ENCODE measurements at places on chromosomes 5 and 9.

GRCh38 chr5:10725636-10726035 lies 35.4 kb downstream of the DAP start:
- no peak for DNase-seq

DNA sequence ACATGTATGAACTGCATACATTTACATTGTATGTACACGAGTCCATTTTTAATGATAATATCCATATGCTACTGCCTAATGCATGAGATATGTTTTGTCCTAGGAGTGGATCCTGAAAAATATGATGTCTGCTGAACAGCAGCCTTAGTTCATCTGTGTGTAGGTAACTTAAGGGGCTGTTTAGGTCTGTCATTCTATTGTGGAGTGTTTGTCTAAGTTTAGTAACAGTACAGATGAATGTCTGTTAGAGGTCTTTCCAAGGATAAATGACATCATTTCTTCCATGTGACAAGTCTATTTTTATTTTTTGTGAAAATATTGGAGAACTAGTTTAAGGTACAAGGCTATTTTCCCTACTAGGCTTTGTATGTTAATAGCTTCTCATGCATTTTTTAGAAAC lies 22.6 kb upstream of the CCDC112 start:
- no peak for DNase-seq

- no peak for DNase-seq
Measured at GRCh38 chr9:72937545-72937944, 15.3 kb downstream of the ALDH1A1 start.

GRCh38 chr5:157965989-157966388 lies 107.0 kb upstream of the CLINT1 start:
- no peak for DNase-seq

GRCh38 chr9:23596913-23597634 lies 229.0 kb downstream of the ELAVL2 start:
- no peak for DNase-seq

DNA sequence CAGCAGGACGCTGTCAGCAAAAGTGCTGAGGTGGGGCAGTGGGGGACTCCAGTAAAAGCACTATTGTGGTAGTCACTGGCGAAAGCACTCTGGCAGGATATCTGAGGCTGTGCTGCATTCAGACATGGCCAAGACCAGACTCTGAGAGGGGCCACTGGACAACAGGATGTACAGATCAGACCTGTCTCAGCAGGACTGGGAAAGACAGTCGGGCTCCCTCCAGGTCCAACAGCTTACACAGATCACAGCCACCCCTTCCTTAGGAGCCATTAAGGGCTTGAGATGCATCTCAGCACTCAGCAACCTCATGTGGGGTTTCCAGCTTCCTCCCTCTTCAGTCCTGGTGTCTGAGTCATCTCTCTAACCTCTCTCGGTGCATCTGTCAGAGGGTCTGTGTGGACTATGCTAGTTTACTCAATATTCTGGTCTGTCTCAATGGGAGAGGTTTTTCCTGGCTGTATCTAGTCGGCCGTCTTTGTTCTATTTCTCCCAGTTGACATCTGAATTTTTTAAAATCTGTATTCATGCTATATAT lies 154.5 kb downstream of the CWC27 start:
- no peak for DNase-seq

DNA sequence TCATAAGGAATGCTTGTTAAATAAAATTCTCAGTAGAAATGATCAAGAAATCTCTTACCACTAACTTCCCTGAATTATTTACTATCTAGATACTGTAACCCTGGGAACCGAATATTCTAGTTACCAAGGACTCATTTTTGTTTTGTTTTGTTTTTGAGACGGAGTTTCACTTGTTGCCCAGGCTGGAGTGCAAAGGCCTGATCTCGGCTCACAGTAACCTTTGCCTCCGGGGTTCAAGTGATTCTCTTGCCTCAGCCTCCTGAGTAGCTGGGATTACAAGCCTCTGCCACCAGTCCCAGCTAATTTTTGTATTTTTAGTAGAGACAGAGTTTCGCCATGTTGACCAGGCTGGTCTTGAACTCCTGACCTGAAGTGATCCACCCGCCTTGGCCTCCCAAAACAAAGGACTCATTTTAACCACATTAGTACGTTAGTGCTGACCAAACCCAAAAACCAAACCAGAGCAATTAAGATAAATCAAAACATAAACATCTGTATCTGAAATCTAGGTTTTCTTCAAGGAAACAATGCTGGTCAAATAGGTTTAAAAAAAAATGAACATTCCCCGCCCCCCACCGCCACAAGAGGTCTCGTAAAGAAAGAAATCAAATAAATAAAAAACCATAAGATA lies 3.7 kb downstream of the TXN start:
- no peak for DNase-seq

DNA sequence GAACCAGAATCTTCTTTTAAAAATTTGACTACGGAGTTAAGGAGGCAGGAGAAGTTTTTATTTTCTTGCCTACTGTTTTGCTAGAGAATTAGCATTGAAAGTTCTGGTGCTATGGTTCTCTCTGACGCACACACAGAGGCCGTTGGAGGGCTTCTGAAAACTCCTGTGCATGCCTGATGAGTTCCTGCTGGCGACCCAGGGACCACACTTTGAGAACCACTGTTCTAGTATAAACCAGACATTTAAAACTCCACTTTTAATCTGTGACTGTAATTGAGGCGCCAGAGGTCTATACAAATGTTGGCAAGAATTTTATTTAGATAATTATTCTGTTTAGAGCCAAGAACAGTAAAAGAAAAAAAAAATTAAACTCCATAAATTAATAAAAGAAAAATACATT lies 99.5 kb upstream of the OTULINL start:
- no peak for DNase-seq

All from HS-27A (cell line).